ENCODE measurements at places on chromosomes 7 and 10. TPM values are rescaled to one million over a fixed set of nuclear protein-coding genes. Genes with fewer than 3 reads are reported as not detected.

- DNase-seq: no peak
Measured at GRCh38 chr7:44918029-44918428, 32.7 kb upstream of the PURB start.

The SPDYE1 gene
- total RNA-seq: not detected

DNA sequence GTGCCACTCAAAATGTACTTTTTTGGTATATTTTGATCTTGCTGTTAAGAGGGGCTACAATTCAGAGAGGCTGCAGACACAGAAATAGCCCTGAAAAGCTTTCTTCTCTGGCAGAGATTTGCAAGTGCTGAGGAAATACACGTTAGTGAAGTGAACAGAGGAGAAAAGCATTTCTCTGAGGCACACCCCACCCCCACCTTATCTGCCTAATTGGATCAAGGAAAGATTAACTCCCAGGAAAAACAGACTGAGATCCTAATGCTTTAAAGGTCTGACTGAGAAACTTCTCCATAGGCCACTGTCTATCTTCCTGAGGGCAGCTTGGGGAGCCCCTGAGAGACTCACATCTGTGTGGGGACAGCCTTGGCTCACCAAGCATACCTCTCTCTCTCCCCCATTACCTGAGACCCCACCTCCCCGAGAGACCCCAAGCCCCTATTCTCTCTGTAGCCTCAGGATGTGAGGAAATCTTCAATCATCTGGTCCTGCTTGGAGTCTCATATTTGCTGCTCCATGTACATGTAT is 14.8 kb upstream of the AKR1C3 start:
- DNase-seq: no peak

The HOXA6 gene
- total RNA-seq: not detected

- no peak for DNase-seq
Measured at GRCh38 chr10:9886772-9887171, 1130.9 kb upstream of the CELF2 start.
